ENCODE measurements at places on chromosomes 16 and 17.

DNA sequence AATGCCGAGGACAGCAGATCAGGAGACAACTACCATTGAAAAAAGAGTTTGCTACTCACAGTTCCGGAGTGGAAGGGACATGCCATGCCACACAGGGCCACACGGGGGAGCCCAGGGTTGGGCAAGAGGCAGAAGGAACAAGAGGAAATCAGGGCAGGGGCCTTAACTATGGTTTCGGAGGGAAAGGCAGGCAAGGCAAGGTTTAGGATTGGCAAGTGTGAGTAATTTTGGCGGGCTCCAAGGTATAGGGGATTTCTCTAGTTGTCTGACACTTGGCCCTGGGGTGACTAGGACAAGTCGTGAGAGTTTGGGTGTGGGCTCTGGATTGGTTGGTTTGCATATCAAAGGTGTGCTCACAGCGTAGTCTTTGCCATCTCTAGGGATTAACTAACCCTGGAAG lies 27.0 kb upstream of the NTN1 start:
- no peak for DNase-seq

- DNase-seq: no peak
These were observed 410.7 kb upstream of the GOT2 start for GRCh38 chr16:59144841-59145240.

DNA sequence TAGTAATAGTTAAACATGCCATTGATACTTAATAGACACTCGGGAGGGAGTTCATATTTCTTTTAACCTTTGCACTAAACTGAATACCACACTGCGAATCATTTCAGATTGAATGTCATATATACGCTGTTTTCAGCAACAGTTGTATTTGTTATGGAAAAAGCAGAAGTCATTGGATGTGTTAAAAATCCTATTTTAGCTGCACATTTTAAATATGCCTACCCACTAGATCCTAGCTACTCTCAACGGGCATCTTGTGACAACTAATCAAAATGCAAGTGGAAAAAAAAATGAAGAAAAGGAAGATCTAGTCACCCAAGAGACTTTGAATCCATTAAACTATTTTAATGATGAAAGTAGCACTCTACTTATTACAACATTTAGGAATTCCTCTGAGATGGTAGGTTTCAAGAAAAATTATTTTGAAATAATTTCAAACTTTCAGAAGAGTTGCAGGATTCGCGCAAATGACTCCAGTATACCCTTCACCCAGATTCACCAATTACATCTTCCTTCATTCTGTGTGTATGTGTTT lies 51.4 kb upstream of the MNT start:
- no peak for DNase-seq

GRCh38 chr17:45135978-45136791 lies 698 bp downstream of the ACBD4 start:
- DNase-seq: no peak

- DNase-seq: peak; percentile 96
These were observed 44.2 kb downstream of the USP22 start for GRCh38 chr17:20998571-20999043.

Measured in foreskin melanocyte (primary cell).